ENCODE measurements at places on chromosomes 5 and 9. TPM values are rescaled to one million over a fixed set of nuclear protein-coding genes. Genes with fewer than 3 reads are reported as not detected.
A peak's percentile ranks its signal among the peaks of the same experiment; 100 is the strongest.

DNA sequence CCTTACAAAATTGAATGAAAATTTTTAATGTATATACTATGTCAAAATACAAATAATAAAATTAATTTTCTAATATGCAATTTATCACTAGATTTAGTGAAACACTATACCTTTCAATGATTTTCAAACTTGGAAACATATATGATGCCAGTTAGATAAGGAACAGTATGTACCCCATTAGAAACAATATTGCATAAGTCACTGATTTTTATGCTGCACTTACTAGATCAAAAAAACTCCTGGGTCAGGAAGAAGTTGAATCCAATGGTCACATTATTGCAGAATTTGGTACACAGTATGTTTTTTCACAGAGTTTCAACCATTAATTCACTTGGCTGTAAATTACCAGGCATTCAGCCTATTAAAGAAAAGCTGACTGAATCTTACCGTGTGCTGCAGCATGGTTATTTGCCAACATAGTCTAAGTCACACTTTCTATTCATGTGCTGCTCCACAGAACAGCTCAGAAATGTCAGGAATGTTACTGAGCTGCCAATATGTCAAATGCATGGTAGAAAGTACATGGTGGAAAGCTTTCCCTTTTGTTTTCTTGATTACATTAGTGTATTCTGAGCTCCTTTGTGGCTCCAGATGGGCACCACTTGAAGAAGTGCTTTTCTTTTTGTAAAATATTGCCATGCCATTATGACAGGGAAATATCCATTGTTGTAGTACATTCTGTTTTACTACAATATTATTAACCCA is 9.9 kb upstream of the PRR16 start:
- no peak overlapping the region for H3K4me3 ChIP-seq
- no peaks in the 10 kb centered on the region for H3K4me1 ChIP-seq
- DNase-seq = peak; percentile 43
- H3K27me3 ChIP-seq = no peaks in the 10 kb centered on the region
- no peaks in the 10 kb centered on the region for H3K36me3 ChIP-seq

Gene SAXO1
- 4.7 TPM for total RNA-seq

Gene TLR4
- 9.9 TPM for total RNA-seq

DNA sequence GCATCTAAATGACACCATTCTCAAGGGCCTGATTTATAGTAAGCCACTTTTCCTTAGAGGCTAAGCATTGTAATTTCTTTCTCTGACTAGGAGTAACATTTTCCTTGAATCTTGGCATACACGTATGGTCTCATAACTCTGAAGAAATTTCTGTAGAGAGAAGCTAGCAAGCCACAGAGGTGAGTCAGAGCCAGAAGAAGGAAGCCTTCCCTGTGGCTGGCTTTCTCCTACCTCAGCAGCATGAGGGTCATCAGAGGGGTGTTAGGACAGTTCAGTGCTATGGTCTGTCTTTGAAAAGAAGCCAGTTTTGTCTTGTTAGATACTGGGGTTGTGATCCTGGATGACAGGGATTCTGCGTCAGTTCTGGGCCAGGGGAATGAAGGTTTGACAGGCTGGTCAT is 3.2 kb downstream of the SNX30 start:
- no peaks in the 10 kb centered on the region for H3K27me3 ChIP-seq
- H3K36me3 ChIP-seq = no peaks in the 10 kb centered on the region
- H3K4me1 ChIP-seq = peaks cover 82% of the 10 kb centered on the region
- DNase-seq = peak; percentile 15
- H3K4me3 ChIP-seq = no peak overlapping the region

GRCh38 chr9:107269681-107270080 is 13.4 kb upstream of the RAD23B start:
- H3K4me3 ChIP-seq = no peak overlapping the region
- no peaks in the 10 kb centered on the region for H3K4me1 ChIP-seq
- H3K36me3 ChIP-seq = no peaks in the 10 kb centered on the region
- DNase-seq = no peak

GRCh38 chr9:19408316-19408692 is 505 bp upstream of the ACER2 start:
- peak overlapping the region; percentile 89 for H3K27ac ChIP-seq
- peak overlapping the region; percentile 89 for H3K4me3 ChIP-seq
- H3K27me3 ChIP-seq = no peaks in the 10 kb centered on the region
- no peak for DNase-seq

- no peak overlapping the region for H3K27ac ChIP-seq
- no peaks in the 10 kb centered on the region for H3K27me3 ChIP-seq
- H3K36me3 ChIP-seq = no peaks in the 10 kb centered on the region
- H3K4me1 ChIP-seq = no peaks in the 10 kb centered on the region
- no peak overlapping the region for H3K4me3 ChIP-seq
Observed at GRCh38 chr9:105950448-105950847, 256.1 kb downstream of the TMEM38B start.

DNA sequence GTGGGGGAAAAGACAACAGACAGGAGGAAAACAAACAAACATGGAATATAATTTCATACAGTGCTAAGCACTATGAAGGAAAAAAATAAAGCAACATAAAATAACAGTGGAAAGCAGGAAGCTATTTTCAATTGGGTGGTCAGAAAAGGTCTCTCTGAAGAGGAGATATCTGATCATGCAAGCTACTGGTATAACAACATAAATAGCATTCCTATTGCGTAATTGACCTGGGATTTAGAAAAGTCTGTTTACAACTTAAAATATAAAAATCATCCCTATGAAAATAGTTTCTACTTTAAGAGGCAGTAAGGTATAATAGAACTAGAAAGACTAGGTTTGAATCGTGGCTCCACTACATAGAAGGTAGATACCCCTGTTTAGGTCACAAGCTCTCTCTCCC is 61.4 kb downstream of the FBXW11 start:
- no peaks in the 10 kb centered on the region for H3K36me3 ChIP-seq
- peaks cover 15% of the 10 kb centered on the region for H3K4me1 ChIP-seq
- H3K27ac ChIP-seq = no peak overlapping the region
- no peak overlapping the region for H3K4me3 ChIP-seq

Gene PCDHAC2
- 2.6 TPM for total RNA-seq

Gene CRB2
- total RNA-seq = 0.18 TPM

Gene GFI1B
- 1.0 TPM for total RNA-seq

Data from stomach (tissue), 19 donors.